Stimulated activated CD8-positive, alpha-beta memory T cell treated with anti-CD3 and anti-CD28 coated beads, Interleukin-4, amount 100 ng/mL, for 1 hour (primary cell): ENCODE measurements at places on chromosomes 7 and 10.

DNA sequence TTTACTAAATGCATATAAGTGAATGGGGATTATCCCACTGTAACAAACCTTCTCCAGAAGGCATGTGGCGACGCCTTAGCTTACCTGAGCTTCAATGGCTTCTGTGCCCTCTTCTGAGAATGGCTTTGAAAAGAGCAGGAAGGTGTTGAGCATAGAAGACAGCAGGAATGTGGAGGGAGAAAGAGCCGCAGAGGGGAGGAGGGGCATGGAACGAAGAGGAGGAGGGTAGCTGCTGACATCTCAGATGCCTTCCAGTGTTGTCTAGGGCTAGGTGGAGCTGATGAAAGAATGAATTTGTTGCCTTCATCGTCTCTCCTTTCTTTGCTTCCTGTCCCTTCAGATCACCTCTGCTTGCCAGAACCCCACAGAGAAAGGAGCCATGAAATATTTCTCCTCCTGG lies 86.2 kb downstream of the ITIH5 start:
- no peak for DNase-seq

- DNase-seq: no peak
These were observed 1560.0 kb upstream of the LRRTM3 start for GRCh38 chr10:65365878-65366277.

DNA sequence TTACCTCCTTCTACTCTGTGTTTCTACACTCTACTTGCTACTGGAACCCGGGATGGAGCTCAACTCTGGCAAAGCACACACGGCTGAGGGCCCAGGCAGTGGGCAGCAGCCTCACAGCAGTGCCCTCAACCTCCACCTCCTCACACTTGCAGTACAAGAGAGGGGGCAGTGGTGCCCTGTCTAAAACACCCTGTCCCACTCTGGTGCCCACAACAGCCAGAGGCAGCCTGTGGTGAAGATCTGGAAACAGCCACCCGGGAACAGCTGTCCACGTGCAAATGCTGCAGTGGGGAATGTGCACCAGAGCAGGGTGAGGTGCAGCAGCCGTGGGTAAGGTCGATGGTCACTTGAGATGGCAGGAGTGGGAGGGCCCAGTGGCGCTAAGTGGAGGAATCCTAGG lies 13.7 kb downstream of the MAT1A start:
- DNase-seq: no peak

DNA sequence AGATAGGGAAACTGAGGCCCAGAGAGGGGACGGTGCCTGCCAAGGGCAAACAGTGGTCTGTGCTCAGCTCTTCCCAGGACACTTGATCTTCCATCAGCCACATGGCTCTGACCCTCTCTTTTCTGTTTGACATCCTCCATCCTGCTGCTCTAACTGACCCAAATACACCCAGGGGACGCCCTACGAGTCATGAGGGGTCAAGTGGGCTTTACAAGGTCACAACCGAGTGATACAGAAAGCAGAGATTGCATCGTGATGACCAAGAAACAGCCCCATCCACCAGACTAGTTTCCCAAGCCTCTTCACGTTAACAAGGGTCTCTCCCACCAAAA lies 131.2 kb upstream of the UNC5B start:
- DNase-seq: no peak

DNA sequence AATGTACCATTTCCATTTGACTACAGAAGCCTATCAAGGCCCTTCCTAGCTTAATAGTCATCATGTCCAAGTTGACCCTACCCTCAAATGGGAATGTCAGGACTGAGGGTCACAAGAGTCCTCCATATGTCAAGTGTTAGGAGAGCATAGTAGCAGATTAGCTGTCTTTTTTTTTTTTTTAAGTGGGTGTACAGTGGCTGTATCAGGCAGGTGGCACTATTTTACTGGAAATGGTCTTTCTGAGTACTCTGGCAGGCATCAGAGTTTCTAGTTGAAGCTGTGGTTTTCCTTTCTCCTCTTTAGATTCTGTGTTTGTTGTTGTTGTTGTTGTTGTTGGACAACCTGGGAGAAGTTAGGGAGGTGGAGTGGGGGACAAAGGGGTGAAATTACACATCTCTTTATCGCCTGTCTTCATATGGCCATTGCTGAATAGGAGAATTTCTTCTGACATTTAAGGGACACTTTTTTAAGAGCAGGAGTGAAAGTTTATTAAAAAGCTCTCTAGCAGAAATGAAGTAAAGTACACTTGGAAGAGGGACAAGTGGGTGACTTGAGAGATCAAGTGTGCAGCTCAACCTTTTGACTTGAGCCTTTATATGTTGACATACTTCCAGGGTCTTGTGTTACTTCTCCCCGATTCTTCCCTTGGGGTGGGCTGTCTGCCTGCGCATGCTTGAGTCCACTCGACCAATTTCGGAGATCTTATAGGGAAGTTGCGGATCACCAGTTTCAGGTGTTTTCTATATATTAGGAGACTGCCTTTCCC lies 104.1 kb upstream of the FOXP2 start:
- DNase-seq: no peak

- no peak for DNase-seq
These were observed 327.1 kb downstream of the GPR158 start for GRCh38 chr10:25501912-25502311.
